ENCODE measurements at places on chromosomes 13 and 19. TPM values are rescaled to one million over a fixed set of nuclear protein-coding genes. Genes with fewer than 3 reads are reported as not detected.

DNA sequence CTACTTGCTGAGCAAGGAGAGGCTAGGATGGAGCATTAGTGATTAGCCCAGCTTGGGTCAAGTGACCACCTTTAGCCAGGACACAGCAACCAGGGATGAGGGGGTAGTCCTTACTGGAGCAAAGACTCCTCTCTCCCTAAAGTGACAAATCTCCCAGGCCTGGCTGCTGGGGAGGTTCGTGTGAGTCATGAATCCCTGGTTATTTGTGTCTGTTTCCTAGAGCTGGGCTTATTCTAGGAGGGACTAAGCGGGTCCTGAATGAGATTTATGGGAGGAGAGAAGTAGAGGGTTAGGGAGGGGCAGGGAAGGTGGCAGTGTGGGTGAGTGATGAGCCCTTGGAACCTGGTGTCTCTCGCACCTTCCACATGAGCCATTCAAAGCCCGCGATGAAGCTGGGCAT lies 487.3 kb downstream of the TSHZ3 start:
- DNase-seq: no peak

DNA sequence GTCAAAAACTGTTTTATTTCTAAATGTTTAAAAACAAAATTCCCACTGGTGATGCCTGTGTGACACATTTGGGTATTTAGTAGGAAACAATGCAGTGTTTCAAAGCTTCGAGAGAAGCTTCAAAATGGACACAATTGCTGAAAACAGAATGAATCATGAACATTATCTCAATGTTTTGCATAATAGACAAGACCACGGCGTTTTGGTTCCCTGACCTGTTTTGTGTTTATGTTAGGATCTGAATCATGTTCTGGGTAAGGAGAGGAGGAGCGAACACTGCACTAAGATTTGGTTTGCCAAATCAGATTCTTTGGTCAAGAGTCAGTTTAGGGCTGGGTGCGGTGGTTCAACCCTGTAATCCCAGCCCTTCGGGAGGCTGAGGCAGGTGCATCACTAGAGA lies 42.2 kb downstream of the IFT88 start:
- no peak for DNase-seq

DNA sequence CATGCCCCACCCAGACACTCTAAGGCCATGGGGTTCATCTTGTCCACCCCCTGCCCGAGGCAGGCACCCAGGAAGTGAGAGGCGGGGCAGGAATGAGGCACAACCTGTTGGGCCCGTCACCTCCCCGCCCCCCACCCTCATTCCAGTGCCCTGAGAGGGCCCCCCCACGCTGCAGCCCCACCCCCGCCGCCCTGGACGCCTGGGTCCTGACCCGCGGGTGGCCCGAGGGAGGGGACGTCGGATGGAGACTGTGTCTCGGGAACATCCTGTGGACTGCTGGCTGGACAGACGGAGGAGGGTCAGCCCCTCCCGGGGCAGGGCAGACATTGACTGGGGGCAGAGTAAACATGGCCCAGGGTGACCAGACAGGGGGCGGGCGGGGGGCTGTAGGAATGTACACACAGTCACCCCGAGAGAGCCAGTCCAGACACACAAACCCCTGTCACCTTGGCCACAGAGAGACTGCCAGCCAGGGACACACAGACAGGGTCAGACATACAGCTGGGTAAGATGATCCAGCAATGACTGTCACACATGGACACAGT lies 7.4 kb upstream of the JUNB start:
- peak; percentile 64 for DNase-seq

- peak; percentile 69 for DNase-seq
Observed at GRCh38 chr19:49157445-49158224, at the start of gene TRPM4. TSS of gene TRPM4 (plus strand) at chr19:49157792. CDS start at chr19:49157867, 75 bp downstream.

The PTH2 gene
- not detected for total RNA-seq

DNA sequence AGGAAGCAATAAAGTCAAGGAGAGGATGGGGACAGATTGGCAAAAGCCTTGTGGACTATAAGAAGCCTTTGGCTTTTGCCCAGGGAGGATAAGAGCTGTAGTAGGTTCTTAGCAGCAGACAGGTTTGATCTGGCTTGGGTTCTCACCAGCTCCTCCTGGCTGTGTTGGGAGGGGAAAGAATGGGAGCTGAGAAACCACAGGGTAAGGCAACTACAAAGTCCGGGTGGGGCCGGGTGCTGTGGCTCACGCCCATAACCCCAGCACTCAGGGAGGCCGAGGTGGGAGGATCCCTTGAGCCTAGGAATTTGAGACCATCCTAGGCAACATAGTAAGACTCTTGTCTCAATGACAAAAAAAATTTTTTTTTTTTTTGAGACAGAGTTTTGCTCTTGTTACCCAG lies 20.6 kb downstream of the NECTIN2 start:
- DNase-seq: no peak

All from activated CD4-positive, alpha-beta memory T cell treated with anti-CD3 and anti-CD28 coated beads for 36 hours (primary cell).